ENCODE measurements at places on chromosomes 12 and 14.

DNA sequence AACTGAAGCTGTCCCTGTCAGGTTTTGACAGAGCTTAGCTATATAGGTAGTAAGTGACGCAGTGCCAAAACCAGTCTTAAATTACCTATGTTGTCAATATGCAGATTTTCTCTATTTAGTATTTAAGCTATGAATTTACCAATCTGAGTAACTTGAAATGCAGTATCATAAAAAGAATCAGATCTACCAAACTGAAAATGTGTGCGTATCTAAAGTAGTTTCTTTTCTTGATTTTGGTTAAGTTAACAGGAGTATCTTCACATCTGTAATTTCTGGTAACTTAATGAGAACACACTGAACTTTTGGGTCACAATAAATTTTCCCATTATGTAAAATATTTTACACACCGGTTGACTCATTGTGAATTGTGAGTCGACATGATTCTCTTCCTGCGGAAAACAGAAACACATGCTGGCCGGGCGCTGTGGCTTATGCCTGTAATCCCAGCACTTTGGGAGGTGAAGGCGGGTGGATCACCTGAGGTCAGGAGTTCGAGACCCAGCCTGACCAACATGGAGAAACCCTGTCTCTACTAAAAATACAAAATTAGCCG lies 45.1 kb downstream of the TRAF3 start:
- DNase-seq = no peak

- DNase-seq = no peak
Observed at GRCh38 chr12:125610292-125610691, 545.1 kb downstream of the AACS start.

DNA sequence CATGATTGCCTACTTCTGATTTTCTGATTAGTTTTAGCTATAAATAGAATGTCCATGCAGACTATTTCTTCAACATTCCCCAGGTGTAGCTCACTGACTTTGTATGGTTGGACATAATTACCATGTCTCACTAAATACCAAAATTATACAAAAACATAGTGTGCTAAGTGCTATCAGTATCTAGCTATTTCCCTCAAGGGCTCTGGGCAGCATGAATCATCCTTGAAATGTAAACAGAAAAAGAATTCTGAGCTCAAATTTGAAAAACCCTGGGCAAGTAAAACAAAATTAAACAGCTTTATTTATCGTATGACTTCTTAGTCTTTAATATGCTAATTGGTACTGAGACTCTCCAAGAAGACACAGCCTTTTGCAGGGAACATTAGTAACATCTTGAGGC lies 82.9 kb downstream of the SPATA7 start:
- DNase-seq = no peak

DNA sequence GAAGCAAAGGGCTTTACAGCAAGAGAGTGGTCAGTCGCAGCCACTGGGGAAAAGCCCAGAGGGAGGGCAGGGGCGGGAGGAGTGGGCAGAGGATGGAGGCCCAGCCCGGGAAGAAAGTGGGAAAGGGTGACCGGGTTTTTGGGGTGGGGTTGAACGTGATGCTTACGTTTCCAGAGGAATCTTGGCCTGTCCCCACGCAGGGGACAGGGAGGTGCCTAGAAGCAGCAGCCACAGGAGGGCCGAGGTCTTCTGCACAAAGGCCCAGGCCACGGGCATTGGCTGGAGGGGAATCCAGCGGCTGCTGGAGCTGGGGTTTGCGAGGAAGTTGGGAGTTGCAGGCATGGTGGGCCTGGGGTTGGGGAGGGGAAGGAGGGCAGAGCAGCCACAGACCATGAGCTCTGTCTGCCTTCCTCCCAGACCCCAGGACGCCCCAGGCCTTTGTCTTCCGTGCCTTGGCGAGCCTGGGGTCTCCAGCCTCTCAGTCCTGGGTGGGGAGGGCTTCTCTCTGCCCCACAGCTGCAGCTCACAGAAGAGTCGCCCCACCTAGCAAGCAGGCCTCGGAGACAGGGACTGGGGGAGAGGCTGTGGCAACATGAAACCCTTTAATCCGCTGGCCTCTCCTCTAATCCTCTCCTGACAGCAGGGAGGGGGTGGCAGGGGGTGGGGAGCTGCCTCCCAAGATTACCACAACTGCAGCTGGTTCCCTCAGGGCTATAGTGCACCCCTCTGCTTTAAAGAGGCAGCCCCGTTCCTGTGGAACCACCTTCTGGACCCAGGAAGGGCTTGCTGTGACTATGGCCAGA lies at the start of gene CACNA2D4:
CACNA2D4 (minus strand) TSS at position 572 of the 803 bp plus-strand sequence; CDS start at position 393, 179 bp downstream.
- no peak for DNase-seq

GRCh38 chr12:28021704-28022103 lies 49.2 kb upstream of the PTHLH start:
- no peak for DNase-seq

DNA sequence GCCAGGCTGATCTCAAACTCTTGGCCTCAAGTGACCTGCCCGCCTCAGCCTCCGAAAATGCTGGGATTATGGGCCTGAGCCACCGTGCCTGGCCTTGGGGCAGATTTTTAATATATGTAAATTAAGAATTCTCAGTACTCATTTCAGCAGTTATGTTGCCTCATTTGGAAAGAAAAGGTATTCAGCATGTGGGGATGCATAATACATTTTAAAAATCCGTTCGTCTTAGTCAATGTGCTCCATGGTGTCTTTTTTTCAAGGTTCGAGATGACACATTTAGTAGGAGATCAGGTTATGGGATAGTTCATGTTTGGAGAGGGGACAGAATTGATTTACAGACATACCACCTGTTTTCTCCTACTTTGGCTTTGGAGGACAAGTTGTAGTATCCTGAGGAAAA lies 10.2 kb downstream of the SYNE2 start:
- no peak for DNase-seq

DNA sequence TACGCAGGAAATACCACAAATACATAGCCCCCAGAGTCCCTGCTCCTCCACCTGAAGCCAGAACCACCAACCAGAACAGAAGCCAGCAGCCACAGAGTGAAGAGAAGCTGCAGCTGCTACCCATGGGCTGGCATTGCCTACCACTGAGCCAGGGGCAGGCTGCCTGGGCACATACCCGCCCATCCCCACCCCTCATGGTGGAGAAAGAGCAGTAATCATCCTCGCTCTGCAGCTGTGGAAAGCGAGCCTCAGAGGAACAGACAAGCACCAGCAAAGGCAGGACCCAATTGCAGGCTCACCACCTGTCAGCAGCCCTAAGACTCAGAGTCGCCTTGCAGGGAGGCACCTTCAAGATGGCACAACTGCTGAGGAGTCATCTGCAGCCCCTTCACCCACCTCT lies 11.2 kb upstream of the CD9 start:
- no peak for DNase-seq

GRCh38 chr14:70858641-70859040 lies 48.6 kb upstream of the PCNX1 start:
- DNase-seq = no peak

DNA sequence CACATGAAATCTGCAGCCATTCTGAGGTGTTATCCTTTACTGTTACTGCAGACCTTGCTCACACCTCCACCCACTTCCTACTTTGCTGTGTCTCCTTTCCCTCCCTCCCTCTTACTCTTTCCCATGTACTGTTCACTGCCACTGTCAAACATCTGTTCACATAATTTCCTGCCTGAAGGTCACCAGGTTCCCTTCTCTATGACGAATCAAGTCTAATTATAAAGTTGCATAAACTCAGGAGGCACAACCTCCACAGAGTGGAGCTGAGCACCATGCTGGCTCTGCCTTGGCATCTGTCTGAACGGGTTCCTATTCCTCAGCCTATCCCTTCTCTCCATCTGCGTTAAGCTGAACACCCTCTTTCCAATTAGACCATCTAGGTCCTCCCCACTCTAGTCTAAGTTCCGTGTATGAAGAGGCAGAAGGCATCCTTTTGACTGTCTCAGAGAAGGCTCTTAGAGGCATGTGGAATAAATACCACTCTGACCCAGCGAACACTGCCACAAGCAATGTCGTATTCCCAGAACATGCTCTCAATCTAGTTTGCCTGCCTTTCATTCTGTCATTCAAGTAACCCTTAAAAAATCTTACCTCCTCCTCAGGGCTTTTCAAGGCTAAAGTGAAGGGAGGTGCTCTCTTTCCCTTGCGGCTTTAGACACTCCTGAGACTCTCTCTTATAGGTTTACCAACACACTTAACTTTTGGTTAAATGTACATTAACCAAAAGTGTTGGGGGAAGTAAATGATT lies 48.7 kb downstream of the ACADS start:
- DNase-seq = no peak

- no peak for DNase-seq
Observed at GRCh38 chr12:111276146-111276545, 92.7 kb downstream of the PHETA1 start.

DNA sequence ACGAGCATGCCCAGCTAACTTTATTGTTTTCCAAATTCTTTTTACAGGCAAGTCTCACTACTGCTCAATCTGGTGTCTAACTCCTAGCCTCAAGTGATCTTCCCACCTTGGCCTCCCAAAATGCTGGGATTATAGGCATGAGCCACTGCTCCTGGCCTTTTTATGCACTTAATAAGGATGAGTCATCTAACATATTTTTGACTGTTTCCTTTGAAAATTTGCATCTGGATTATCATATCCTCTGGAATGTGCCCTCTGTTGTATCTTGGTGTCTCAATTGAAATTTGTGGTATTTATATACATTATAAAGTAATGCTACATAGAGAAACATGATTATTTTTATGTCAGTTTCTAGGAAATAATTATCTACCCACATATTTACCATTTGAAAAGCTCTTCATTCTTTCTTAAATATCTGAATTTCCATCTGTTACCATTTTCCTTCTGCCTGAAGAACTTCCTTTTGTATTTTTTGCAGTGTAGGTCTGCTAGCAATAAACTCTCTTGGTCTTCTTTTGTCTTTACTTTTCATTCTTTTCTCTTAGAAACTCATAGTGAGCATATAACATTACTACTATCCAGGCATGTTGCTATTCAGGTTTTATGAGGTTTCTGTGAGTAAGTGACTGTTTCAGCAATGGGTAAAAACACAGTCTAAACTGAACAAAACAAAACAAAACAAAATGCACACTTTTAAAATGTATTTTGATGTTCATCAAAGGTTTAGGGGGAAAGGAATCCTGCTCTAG lies 52.8 kb upstream of the CNOT2 start:
- no peak for DNase-seq

GRCh38 chr12:17334784-17335183 lies 728.8 kb upstream of the LMO3 start:
- DNase-seq = no peak

DNA sequence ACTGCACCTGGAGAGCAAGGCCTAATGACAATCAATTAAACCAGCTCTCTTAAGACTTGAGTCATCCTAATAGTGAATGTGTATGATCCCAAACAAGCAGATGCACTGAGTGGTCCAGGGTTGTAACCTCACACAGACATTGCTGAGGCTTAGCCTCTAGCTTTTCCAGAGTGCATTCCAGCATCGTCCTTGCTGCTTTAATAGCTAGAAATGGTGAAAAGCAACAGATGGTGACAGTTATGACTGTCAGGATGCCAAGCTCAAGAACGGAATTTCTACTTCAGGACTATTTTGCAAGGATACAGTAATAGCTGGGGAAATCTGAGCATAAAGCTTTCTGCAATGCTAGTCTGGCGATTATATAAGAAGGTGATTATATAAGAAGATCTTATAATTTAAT lies 34.6 kb downstream of the PTPRR start:
- no peak for DNase-seq

DNA sequence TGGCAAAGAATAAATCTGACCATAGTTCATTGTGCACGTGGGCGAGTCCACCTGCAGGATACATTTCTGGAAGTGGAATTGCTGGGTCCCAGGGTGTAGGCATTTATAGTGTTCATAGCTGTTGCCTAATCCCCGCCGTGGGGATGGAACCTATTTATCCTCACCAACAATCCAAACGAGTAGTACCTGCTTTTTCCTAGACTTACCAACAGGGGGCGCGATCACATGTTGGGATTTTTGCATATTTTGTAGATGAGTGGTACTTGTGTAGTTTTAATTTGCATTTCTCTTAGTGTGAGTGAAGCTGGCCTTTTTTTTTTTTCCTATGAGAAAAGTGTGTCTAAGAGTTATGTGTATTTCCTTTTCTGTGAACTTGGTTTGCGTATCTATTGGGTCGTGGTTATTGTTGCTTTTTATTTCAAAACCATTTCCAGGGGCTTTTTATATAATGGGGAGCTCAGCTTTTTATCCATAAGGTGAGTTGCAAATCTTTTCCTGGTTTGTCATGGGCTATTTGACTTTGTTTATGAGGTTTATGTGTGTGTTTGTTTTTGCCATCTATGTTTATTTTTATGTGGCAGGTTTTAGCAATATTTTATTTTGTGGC lies 67.2 kb downstream of the CCDC92 start:
- no peak for DNase-seq

GRCh38 chr12:106019144-106019543 lies 119.6 kb downstream of the NUAK1 start:
- DNase-seq = no peak

DNA sequence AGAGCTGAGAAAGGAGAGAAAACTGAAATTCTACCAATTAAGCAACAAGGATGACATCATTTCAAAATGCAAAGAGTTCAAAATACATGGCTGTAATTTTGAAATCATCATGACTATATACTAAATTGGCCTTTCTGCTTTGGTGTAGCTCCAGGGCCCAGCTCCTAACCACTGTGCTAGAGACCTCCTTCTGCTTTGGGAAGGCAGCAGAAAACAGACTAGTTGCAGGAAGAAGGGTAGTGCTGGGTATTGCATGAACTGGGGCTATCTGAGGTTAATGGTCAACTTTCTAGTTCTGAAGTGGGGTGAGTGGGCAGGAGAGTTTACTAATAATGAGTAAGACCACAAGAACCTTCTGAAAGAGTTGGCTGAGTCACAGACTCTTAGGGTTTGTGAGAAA lies 66.2 kb downstream of the PTGER2 start:
- DNase-seq = no peak

DNA sequence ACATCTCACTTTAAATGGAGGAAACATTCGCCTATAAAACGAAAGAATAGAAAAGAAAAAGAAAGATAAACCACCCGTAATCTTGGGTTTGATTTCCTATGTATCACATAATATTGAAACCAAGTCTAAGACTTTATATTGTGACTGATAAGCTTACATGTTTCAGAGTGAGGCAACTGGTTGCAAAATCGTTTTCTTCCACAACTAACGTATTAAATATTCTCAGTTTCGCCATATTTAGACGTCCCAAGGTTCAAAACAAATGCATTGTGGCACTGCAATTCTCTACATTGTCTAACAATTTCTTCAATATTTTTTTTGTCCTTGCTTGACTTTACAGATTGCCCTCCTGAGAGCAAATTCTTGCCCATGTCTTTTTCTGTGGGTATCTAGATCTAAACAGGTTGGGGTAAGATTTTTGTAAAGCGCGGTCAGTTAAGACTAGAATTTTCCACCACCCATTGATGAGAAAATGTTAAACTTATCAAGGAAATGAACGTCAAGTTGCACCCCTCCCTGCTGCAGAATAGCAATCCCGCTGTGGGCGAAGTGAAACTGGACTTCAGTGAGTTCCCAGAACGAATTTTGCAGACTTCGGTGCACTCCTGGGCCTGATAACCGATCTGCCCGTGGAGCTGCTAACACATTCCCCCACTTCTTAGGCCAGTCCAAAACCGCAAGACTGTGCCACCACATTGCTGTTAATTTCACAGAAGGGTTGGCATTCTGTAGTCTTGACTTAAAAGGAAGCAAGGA lies 2.7 kb downstream of the TBX3 start:
- no peak for DNase-seq

- DNase-seq = no peak
Observed at GRCh38 chr14:105212541-105213300, 31.6 kb upstream of the NUDT14 start.

Data from left renal cortex interstitium (tissue), 4 donors.